ENCODE measurements at places on chromosomes 3 and 15. TPM values are rescaled to one million over a fixed set of nuclear protein-coding genes. Genes with fewer than 3 reads are reported as not detected.

- no peak overlapping the region for H3K27ac ChIP-seq
- H3K27me3 ChIP-seq: no peaks in the 10 kb centered on the region
- H3K4me3 ChIP-seq: no peak overlapping the region
- H3K4me1 ChIP-seq: no peaks in the 10 kb centered on the region
- no peak for DNase-seq
Measured at GRCh38 chr15:42012241-42012640, 8.6 kb downstream of the PLA2G4E start.

DNA sequence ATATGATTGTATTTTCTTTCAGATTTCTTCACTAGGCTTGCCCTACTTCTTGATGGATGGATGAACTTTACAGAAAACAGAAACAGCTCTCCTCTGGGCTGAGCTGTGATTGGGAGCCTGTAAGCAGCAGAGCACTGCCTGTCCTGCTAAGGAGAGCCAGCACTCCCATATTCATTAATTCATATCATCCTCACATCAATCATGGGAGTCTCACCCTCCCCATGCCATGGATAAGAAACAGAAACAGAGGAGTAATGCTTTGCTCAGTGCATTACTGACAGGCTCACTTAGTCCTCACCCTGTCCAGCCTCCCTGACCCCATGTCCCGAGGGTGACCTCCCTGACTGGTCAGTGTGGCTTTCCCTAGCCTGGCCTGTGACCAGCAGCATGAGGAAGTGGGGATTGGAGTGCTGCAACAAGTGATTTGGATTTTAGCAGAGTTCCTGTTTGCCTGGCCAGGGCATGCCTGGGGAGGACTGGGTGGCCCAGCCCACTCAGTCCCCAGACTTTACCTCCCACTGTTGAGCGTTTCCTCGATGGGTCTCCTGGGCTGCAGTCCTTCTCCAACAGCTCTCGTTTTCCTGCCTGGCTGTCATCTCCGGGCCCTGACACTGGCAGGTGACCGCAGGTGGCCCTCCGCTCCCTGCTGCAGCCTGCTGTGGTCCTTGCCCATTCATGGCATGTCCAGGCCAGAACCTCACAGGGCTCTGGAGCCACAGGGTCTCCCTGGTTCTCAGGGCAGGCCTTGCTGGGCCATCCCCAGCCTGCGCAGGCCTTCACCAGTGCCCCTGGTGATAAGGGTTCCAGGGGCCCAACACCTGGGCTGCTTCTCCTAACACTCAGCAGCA lies 1.3 kb upstream of the TMIE start:
- no peaks in the 10 kb centered on the region for H3K36me3 ChIP-seq
- peak overlapping the region; percentile 23 for H3K27ac ChIP-seq
- no peak for DNase-seq
- H3K27me3 ChIP-seq: no peaks in the 10 kb centered on the region

- no peaks in the 10 kb centered on the region for H3K27me3 ChIP-seq
- no peak overlapping the region for H3K4me3 ChIP-seq
- no peaks in the 10 kb centered on the region for H3K36me3 ChIP-seq
- no peaks in the 10 kb centered on the region for H3K4me1 ChIP-seq
Measured at GRCh38 chr15:49830391-49830790, 209.5 kb downstream of the DTWD1 start.

- H3K27ac ChIP-seq: no peak overlapping the region
- no peaks in the 10 kb centered on the region for H3K36me3 ChIP-seq
- no peak overlapping the region for H3K4me3 ChIP-seq
Measured at GRCh38 chr3:72137865-72138861, 353.2 kb upstream of the PROK2 start.

DNA sequence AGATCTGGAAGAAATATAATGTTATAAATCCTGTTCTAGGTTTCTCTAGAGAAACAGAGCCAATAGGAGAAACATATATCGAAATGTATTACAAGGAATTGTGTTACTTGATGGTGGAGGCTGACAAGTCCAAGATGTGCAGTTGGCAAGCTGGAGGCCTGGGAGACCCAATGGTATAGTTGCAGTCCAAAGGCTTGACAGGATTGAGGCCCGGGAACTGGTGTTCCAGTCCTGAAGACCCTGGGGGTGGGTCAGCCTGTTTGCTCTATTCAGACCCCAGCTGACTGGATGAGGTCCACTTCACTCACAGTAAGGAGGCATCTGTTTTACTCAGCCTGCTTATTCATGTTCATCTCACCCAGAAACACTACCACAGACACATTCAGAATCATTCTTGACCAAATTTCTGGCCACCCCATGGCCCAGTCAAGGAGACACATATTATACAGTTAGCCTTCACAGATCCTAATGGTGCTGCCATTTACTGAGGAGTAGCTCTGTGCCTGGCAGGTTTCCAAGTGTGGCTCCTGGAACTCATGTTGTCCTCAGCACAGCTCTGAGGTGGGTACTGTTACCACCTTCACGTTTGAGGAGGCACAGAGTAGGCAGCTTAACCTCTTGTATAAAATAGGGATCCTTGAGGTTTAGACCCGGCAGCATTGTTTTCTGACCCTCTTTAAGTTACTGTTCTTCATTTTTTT lies 3.7 kb downstream of the TRAK1 start:
- H3K27me3 ChIP-seq: no peaks in the 10 kb centered on the region
- H3K27ac ChIP-seq: no peak overlapping the region
- no peak for DNase-seq

- no peak for DNase-seq
- H3K4me3 ChIP-seq: no peak overlapping the region
- no peaks in the 10 kb centered on the region for H3K4me1 ChIP-seq
- no peaks in the 10 kb centered on the region for H3K27me3 ChIP-seq
- H3K36me3 ChIP-seq: no peaks in the 10 kb centered on the region
Measured at GRCh38 chr3:99315896-99316295, 322.5 kb upstream of the COL8A1 start.

DNA sequence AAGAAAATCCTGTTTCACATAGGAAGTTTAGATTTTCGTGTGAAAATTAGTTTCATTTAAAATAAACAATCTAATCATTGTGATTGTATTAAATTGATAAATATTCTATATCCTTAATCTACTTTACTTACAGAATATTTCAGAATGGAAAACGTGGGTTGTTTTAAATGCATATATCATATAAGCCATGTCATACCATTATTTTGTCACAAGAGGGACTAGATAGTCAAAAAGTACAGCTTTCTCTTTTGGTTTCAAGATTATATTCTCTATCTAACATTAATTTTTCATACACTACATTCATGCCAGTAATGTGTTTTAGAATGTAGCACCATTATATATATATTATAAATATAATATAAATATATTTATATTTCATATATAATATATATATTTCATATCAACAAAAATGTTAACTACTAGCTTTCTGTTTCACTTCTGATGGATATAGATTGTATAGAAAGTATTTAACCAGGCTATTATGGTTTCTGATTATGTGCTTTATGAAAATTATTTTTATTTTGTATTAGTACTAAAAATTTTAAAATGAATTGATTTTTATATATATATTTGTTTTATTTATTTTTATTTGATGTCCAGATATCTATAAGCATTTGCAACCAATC lies 45.3 kb downstream of the OSTN start:
- no peak overlapping the region for H3K4me3 ChIP-seq
- no peaks in the 10 kb centered on the region for H3K27me3 ChIP-seq
- H3K36me3 ChIP-seq: no peaks in the 10 kb centered on the region
- H3K27ac ChIP-seq: no peak overlapping the region
- DNase-seq: no peak

GRCh38 chr15:33654860-33655259 lies 313.4 kb upstream of the CHRM5 start:
- no peaks in the 10 kb centered on the region for H3K4me1 ChIP-seq
- no peak for DNase-seq
- H3K27ac ChIP-seq: no peak overlapping the region
- no peaks in the 10 kb centered on the region for H3K27me3 ChIP-seq
- no peaks in the 10 kb centered on the region for H3K36me3 ChIP-seq

- H3K27me3 ChIP-seq: no peaks in the 10 kb centered on the region
- H3K36me3 ChIP-seq: no peaks in the 10 kb centered on the region
- no peak overlapping the region for H3K4me3 ChIP-seq
- H3K27ac ChIP-seq: peak overlapping the region; percentile 91
- DNase-seq: no peak
Measured at GRCh38 chr15:65088643-65089021, 12.1 kb downstream of the KBTBD13 start.

DNA sequence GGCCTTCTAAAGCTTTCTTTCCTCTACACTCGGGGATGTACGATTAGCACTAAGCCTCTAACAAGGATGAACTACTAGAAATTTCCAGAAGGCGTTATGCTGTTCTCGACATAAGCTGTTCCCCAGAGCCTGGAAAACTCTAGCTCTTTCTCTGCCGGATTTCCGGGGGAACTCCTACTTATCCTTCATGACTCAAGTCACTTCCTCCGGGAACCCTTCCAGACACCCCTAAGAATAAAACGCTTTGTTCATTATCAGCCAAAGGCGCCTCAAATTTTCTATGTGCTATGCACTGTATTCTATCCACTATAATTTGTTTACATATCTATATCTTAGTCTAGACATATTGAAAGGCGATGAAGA lies 455 bp upstream of the SNAP23 start:
- H3K4me3 ChIP-seq: peak overlapping the region; percentile 66
- peaks cover 4% of the 10 kb centered on the region for H3K36me3 ChIP-seq
- H3K27ac ChIP-seq: peak overlapping the region; percentile 92
- DNase-seq: no peak
- H3K4me1 ChIP-seq: peaks cover 61% of the 10 kb centered on the region

DNA sequence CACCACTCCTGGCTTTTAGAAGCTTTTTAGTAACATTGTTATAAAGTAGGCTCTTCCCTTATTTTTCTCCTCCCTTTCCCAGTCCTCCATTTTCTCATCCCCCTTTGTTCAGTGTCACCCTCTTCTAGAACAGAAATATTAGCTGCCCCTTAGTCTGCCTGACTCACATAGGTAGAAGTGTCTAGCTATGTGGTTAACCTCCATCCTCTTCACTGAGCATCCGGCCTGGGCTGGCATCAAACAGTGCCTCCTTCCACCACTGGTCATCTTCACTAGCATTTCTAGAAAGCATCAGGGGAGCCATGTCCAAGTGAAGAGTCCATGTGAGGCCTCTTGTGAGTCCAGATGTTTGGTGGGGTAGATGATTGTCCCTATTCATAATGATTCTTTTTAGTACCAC lies 70.0 kb upstream of the SKOR1 start:
- H3K4me3 ChIP-seq: no peak overlapping the region
- H3K27ac ChIP-seq: no peak overlapping the region
- no peak for DNase-seq
- H3K36me3 ChIP-seq: no peaks in the 10 kb centered on the region
- no peaks in the 10 kb centered on the region for H3K27me3 ChIP-seq

DNA sequence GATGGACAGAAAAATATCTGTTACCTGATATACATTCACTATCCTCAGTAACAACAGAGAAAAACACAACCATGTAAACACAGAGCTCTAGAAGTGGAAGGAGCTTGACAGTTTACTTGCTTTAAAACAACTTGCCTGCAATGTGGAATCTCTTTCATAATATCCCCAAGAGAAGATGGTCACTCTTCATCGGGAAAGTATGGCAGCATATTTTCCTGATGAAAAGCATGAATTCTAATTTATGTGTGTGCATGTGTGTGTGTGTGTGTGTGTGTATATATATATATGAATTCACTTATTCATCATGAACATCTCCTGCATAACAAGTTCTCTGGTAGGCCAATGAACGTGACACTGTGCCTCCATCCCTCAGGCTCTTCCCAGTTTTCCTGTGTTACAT lies 81.2 kb downstream of the EFL1 start:
- peaks cover 22% of the 10 kb centered on the region for H3K4me1 ChIP-seq
- H3K27ac ChIP-seq: no peak overlapping the region
- DNase-seq: no peak
- H3K4me3 ChIP-seq: no peak overlapping the region
- H3K27me3 ChIP-seq: no peaks in the 10 kb centered on the region

- H3K27me3 ChIP-seq: no peaks in the 10 kb centered on the region
- no peak overlapping the region for H3K27ac ChIP-seq
- DNase-seq: no peak
- no peaks in the 10 kb centered on the region for H3K36me3 ChIP-seq
- H3K4me1 ChIP-seq: no peaks in the 10 kb centered on the region
Measured at GRCh38 chr3:193483988-193484539, 70.6 kb downstream of the ATP13A4 start.

GRCh38 chr3:128410669-128411573 lies 55.8 kb downstream of the DNAJB8 start:
- no peaks in the 10 kb centered on the region for H3K4me1 ChIP-seq
- H3K27ac ChIP-seq: no peak overlapping the region
- H3K36me3 ChIP-seq: peaks cover 20% of the 10 kb centered on the region
- H3K4me3 ChIP-seq: no peak overlapping the region

GRCh38 chr15:46892621-46893160 lies 824.6 kb upstream of the SEMA6D start:
- H3K4me1 ChIP-seq: no peaks in the 10 kb centered on the region
- H3K27me3 ChIP-seq: no peaks in the 10 kb centered on the region
- DNase-seq: no peak
- no peaks in the 10 kb centered on the region for H3K36me3 ChIP-seq
- no peak overlapping the region for H3K4me3 ChIP-seq

GRCh38 chr3:62134061-62134496 lies 239.3 kb downstream of the FEZF2 start:
- H3K27ac ChIP-seq: no peak overlapping the region
- DNase-seq: no peak
- no peak overlapping the region for H3K4me3 ChIP-seq
- no peaks in the 10 kb centered on the region for H3K27me3 ChIP-seq
- H3K36me3 ChIP-seq: no peaks in the 10 kb centered on the region
- H3K4me1 ChIP-seq: peaks cover 9% of the 10 kb centered on the region

GRCh38 chr3:2958551-2958950 lies 151.6 kb downstream of the IL5RA start:
- no peaks in the 10 kb centered on the region for H3K4me1 ChIP-seq
- no peaks in the 10 kb centered on the region for H3K36me3 ChIP-seq
- H3K27me3 ChIP-seq: no peaks in the 10 kb centered on the region
- H3K4me3 ChIP-seq: no peak overlapping the region
- no peak for DNase-seq
- no peak overlapping the region for H3K27ac ChIP-seq

DNA sequence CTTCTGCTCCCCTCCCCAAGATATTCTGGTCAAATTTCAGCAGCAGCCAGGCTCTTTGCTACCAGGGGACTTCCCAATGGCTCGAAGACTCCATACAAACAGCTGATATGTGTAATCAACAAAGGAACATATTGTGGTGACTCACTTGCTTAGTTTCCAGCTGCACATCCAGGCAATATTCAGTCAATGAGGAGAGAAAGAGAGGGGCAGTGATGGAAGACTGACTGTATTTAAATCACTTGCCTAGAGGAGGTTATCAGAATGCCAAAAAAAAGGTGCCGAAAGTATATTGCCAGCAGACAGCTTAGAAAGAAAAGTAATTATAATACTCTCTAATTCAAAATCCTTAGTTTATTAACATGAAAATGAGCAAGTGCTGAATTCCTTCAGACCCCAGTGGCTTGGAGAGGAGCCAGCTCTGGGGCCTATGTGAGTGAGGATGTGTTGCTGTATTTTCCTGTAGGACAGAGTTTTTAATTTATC lies 236.5 kb downstream of the LRTM1 start:
- no peaks in the 10 kb centered on the region for H3K27me3 ChIP-seq
- no peaks in the 10 kb centered on the region for H3K4me1 ChIP-seq
- DNase-seq: no peak
- H3K27ac ChIP-seq: no peak overlapping the region
- H3K4me3 ChIP-seq: no peak overlapping the region
- no peaks in the 10 kb centered on the region for H3K36me3 ChIP-seq

- H3K36me3 ChIP-seq: no peaks in the 10 kb centered on the region
- no peak overlapping the region for H3K27ac ChIP-seq
- H3K27me3 ChIP-seq: no peaks in the 10 kb centered on the region
- H3K4me3 ChIP-seq: no peak overlapping the region
- H3K4me1 ChIP-seq: peaks cover 7% of the 10 kb centered on the region
Measured at GRCh38 chr3:47520756-47521155, 7.2 kb upstream of the ELP6 start.

Gene GMNC
- total RNA-seq: not detected

Gene EPHB3
- 6.1 TPM for total RNA-seq

Gene HTR3E
- total RNA-seq: not detected

Gene ACP3
- 1.8 TPM for total RNA-seq

Gene SLC9C1
- total RNA-seq: not detected

All from esophagus muscularis mucosa (tissue), 4 donors.